NCI-H524 treated with DMSO at 0.1 percent for 48 hours (cell line): ENCODE measurements at places on chromosomes 1 and 21.

- DNase-seq = no peak
Observed at GRCh38 chr1:109274533-109275476, 8.1 kb downstream of the PSRC1 start.

GRCh38 chr1:68229650-68230483 is 2.5 kb downstream of the WLS start:
- DNase-seq = no peak

- no peak for DNase-seq
Observed at GRCh38 chr1:29669158-29669871, 433.0 kb downstream of the PTPRU start.

DNA sequence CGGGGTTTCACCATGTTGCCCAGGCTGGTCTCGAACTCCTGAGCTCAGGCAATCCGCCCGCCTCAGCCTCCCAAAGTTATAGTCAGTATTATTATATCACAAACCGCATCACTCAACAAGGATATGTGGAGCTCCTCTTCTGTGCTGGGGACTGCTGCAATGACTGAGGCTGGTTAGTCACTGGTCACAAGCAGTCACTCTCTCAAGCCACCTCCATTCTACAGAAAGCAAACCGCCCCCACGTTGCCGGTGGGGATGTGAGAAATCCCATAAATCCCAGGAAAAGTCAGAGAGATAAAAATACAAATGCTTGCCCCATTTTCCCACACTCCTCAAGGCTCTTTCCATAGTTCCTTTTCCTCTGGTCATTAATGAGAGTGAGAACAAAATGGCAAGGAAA is 155.7 kb downstream of the ADSS2 start:
- DNase-seq = no peak

DNA sequence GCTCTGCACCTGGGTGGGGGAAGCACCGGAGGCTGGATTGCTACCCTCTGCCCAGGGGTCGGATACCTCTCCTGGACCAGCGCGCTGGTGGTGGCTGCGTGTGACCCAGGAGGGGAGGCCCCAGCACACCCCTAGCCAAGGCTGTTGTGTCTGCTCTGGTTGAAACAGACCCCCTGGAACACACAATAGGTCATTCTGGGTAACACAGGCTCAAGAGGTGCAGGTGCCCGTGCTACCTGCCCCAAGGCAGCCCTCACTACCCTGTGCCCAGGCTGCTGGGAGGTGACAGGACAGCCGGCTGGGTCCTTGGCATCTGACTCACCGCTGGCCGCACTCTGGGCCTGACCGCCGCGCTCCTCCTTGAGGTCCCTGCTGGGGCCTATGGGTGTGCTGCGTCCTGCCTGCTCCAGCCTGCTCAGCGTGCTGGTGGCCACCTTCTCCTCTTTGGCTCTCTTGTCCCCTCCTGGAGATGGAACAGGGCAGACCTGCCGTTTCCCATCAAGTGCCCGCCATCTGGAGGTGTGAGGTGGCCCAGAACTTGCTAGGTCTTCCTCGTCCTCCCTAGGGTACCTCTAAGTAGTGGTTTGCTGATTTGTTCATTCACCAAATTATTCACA is 30.0 kb downstream of the ZBTB17 start:
- DNase-seq = no peak

DNA sequence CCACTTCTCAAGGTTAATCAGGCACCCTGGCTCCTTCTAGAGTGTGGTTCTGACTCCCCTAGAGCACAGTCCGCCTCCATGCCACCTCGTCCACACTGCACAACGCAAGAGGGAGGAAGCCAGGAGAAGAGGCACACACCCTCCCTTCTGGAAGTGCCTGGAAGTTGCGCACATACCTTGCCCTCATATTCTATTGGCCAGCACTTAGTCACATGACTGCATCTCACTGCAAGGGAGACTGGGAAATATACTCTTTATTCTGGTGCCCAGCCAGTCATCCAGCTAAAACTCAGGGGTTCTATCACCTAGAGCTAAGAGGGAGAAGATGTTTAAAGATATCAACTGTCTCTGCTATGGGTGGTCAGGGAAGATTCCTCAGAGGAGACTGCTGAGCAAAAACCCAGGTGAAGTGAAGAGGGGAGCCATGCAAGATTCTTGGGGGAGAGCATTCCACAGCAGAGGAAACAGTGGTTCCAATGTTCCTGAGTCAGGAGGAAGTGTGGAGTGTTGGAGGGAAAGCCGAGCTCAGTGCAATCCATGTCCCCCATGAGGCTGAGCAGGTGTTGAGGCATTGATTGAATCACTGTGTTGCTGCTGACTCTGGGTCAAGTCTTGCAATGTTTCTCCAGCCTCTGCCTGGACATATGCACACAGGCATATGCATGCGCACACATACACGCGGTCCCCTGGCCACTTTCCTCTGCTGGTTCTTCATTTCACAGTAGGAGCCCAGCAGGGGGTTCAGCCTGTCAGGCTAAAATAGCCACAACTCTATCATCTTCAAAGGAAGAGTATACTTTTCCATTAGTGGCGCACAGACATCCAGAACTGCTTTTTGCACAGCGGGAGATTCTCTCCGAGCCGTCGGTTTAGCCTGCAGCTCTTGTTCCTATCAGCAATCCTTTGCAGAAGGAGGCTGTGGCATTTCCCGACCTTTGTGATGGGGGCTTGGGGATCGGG is 22.3 kb upstream of the KLHDC7A start:
- DNase-seq = no peak

DNA sequence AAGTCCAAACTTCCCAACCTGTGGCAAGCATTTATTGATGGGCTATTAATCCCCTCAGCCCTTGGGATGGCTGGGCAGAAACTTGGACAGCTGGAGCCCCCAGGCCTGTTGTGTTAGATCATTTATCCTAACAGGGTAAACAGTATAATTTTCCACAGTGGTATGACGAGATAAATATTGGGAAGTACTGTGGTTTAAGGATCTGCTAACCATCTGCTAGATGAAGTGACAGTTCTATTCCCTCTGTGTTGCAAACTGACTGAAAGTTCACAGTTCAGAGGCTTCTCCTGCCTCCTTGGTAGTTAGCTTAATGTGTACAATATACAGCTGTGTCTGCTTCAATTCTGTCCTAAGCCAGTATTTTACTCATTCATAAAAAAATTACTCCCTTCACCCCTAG is 127.5 kb upstream of the CHODL start:
- peak; percentile 37 for DNase-seq

DNA sequence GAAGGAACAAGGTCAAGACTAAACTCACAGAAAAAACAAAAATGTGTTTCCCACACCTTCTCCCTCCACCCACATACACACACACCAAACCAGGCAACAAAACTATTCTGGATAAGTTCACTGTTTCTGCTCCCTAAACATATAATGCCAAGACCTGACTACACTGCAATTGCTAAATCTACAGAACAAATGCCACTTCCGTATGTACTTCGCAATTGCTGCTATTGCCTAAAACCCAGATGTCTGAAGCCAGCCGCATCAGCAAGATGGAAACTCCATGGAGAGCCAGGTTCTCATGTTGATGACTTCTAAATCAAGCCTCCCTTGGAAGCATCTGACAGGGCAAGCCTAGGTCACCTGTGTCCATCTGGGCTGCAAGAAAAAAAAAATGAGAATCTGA is 8.3 kb upstream of the AIM2 start:
- no peak for DNase-seq

DNA sequence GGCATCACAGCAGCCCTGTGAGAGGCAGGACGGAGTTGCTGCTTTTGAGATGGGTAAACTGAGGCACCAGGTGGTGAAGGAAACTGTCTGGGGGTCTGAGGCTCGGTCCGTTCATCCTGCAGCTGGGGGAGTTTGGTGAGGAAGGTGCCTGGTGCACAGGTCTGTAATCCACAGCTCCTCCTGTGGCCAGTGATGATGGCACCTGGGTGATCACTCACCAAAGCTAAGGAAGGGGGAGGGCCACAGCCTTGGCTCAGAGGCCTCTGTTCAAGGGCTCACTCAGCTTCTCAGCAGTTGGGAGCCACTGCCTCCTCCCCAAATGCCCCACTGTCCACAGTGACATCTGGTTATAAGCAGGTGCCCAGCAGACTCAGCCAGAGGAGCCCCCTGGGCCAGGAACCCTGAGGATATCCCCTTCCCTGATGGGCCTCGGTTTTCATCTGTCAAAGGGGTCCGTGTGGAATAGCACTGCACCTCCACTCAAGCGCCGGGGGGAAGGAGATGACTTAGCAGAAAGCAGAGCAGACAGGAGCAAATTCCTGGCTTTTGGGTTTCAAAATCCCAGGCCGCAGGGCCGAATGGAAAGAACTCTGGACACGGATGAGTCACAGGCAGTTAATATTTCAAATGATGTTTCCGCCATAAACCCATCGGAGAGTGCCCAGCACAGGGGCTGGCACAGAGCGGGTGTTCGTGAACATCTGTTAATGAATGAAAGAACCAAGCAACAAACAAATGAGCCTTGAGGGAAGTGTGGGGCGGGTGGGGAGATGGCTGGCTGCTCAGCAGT is 82.8 kb downstream of the DMRTB1 start:
- no peak for DNase-seq
